Stimulated activated CD4-positive, alpha-beta T cell treated with anti-CD3 and anti-CD28 coated beads, Interleukin-15, amount 100 ng/mL, for 48 hours (primary cell): ENCODE measurements at places on chromosomes 7 and 10.

GRCh38 chr10:77106676-77107075, 530.9 kb downstream of the KCNMA1 start:
- DNase-seq, result no peak

- no peak for DNase-seq
These were observed 77.0 kb upstream of the GPR22 start for GRCh38 chr7:107392830-107393229.

DNA sequence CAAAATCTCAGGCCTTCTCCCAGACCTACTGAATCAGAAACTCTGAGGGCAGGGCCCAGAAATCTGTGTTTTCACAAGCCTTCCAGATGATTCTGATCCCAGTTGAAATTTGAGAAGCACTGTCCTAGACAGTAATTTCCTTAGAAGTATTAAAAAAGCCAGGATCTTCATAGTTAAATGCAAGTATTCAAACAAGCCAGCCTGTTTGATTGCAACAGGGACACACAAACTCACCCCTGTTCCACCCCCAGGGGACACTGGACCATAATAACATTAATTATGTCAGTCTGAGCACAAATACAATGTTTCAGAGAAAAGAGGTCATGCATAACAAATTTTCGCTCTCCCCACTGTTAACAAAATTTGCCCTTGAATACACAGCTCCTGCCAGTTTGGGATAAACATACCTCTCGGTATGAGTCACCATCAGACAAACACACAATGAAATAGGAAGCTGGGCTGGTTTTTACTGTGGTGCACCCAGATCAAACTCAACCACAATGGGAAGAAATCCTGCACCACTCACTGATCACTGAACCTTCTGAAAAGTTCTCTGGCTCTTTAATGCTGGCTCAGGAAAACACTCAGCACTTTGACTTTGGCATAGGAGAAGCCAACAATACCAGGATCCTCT, 34.3 kb downstream of the ABLIM1 start:
- no peak for DNase-seq

GRCh38 chr10:129090618-129091366, 376.2 kb upstream of the MGMT start:
- no peak for DNase-seq

DNA sequence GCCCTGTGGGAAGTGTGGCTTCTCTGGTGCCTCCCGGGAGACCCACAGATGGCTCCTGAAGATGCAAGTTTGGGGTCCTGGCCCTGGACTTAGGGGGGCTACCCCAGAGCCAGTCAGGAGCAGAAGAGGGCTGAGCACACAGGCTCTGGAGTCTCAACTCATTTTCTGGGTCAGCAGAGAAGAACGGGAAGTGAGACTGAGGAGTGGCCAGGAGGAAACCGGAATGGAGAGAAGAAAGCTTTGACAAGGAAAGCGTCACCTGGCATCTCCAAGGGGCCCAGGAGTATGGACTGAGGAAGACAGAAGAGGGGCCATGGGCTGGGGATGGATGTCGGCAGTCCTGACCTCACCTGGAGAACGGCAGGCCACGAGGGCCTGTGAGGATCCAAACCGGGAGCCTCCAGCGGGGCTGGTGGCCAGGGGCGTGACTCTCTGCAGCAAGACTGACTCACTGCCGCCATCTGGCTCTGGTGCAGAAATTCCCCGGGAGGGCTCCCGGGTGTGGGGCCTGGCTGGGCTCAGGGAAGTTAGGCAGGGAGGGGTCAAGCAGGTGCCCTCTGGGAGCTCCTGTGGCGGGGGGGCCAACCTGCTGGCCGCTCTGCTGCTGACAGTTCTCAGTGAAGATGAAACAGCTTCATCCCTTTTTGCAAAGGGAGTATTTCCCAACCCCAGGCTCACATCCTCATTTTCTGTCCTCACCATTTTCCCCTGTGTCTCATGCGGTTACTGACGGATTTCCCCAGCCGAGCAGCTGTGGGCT, 23.6 kb downstream of the DAGLB start:
- no peak for DNase-seq

- no peak for DNase-seq
These were observed 2.4 kb upstream of the ADARB2 start for GRCh38 chr10:1739751-1740150.

DNA sequence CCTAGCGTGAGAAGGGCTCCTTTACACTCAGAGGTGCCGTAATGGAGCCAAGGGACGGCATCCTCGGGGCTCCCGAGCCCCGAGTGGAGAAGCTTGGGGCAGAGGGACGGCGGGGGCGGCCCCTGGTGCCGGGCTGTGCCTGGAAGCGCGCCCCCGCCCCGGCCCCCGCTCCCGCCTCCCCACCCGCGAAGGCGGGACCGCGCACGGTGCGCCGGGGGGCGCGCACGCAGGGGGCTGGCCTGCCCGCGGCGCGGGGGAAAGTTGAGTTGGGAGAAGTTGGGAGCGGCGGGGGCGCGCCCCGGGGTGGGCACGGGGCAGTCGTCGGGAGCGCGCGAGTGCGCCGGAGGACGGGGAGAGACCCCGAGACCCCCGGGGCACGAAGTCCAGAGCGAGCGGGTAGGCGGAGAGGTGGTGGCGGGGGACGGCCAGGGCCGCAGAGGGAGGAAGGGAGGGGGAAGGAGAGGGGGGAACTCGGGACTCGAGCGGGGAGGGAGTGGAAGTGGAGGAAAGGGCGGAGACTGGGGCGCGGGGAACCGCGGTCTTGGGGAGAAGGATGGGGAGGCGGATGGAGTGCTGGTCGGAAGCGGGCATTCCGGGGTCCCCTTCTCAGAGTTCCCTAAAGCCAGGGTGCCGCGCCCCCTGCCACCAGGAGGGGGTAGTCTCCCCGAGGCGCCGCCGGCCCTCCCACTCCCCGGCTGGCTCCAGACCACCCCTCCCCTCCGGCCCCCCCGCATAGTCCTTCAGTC, at the start of gene SLC4A2:
Gene SLC4A2 (plus strand): TSS at position 223 of the 746 bp plus-strand sequence. CDS start 2,399 bp downstream, outside the sequence.
- DNase-seq, result peak; percentile 61

GRCh38 chr10:2478656-2479055, 588.7 kb upstream of the PFKP start:
- DNase-seq, result no peak
